EH (cell line): ENCODE measurements at places on chromosomes 5 and 9.

DNA sequence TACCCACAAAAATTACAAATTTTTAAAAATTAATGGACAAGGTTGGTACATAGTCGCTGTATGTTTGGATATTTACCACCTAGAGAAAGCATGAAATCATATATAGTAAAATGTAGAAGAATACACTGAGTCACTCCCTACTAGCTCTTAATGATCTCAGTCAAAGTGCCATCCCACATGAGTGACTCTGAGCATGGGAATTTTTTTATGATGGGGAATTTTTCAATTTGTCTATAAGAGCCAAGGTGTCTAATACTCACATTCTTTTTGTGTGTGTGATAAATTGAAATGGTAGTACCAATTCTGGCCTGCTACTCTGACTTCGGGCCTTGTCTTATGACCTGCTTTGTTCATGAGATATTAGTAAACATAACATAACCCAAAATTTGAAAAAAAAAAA lies 483.2 kb downstream of the CDH10 start:
- DNase-seq = no peak

DNA sequence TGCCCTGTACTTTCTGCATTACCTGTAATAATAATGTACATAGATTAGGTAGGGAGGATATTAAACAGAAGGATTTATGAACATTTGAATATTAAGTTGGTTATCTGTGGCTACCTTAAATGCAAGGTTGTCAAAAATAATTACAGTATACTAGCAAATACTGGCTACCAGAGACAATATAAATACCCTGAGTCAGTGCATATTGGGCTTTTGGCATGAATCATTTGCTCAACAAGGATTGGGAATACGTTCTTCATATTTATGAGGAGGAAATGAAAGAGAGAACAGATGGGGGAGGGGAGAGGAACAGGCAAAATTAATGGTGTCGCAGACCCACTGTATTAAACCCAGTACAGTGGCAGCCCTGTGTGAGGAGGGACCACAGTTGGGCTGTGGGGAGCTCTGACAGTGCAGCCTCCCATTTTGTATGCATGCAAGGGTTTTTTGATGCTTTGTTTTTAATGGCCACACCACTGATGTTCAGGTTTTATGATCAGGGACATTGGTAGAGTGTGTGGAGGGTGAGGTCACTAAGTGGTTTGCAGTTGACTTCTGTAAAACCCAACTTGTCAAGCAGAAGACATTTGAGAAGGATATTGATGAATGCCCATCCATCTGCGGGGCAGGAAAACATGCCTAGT lies 56.9 kb downstream of the MVB12B start:
- DNase-seq = no peak

GRCh38 chr5:34771076-34771475 lies 67.9 kb upstream of the TTC23L start:
- no peak for DNase-seq

GRCh38 chr9:94829380-94830070 lies 103.0 kb downstream of the AOPEP start:
- DNase-seq = no peak

DNA sequence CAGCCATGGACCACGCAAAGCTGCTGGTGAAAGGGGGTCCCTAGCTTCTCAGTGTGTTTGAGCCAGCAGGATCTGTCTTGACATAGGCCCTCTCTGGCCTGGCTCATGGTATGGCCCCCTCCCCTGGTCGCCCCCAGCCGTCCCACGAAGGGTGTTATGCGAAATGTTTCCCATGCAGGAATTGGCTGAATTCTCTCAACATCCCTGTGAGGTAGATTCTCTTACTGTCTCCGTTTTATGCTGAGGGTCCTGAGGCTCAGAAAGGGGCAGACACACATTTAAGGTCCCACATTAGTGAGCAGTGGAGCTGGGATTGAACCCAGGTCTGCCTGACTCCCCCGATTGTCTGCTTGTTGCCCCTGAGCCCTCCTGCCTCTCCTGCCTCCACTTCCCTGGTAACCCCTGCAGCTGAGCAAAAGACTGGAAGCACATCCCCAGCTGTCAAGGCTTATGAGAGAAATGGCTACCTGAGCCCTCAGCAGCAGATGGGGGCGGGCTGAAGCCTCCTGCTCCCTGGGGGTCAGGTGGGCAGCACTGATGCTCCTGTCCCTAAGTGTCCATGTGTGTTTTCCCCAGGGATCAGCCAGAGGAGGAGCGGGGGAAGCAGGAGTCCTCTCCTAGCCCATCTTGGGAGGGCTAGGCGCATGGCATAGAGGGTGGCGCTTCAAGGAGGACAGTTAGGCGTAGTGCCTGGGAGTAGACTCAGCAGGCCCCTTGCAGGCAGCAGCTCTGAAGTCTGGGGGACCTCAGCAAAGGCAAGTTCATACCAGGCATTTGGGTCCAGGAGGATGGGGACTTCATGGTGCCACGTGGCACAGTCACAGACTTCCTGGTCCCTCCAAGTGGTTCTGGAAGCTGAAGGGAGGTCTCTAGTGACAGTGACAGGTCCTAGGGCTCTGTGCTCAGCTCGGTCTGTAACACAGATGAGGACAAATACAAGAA lies 49.0 kb upstream of the GARNL3 start:
- DNase-seq = no peak

- DNase-seq = no peak
Measured at GRCh38 chr5:54691656-54692055, 174.1 kb downstream of the SNX18 start.

DNA sequence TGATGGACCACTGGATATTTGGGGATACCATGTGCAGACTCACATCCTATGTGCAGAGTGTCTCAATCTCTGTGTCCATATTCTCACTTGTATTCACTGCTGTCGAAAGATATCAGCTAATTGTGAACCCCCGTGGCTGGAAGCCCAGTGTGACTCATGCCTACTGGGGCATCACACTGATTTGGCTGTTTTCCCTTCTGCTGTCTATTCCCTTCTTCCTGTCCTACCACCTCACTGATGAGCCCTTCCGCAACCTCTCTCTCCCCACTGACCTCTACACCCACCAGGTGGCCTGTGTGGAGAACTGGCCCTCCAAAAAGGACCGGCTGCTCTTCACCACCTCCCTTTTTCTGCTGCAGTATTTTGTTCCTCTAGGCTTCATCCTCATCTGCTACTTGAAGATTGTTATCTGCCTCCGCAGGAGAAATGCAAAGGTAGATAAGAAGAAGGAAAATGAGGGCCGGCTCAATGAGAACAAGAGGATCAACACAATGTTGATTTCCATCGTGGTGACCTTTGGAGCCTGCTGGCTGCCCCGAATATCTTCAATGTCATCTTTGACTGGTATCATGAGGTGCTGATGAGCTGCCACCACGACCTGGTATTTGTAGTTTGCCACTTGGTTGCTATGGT lies 54.5 kb upstream of the HNRNPA0 start:
- DNase-seq = no peak

DNA sequence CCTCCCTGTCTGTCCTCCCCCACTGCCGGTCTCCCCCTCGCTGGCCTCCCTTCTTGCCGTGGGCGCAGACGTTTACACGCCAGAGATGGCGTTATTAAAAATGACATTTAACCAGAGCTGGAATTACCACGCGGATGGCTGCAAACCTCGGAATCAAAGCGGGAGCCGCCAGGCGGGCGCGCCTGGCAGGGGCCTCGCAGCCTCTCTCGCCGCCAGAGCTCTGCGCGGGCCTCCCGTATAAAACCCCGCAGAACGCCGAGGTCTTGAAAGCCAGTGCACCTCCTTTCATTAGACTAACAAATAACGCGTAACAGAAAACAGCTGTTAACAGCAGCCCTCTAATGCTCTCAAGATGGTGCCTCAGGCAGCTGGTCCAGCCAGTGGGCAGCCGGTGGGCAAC lies 10.2 kb downstream of the PRRX2 start:
- DNase-seq = no peak

DNA sequence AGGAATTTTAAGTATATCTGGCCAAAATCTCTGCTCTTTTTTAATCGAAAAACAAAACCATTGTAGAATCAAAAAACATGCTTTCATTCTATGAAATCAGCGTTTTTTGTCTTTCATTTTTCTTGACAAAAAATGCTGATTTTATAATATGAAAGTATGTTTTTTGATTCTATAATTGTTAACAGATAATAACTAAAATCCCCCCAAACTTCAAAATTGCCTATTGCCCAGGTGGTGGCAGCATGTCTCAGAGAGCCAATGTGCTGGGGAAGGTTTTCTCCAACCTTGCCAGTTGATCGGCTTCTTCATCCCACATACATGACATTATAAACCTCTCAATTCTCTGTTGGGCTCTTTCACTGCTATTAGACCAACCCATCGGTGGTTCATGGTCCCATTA lies 5.1 kb upstream of the SMIM15 start:
- peak; percentile 55 for DNase-seq

DNA sequence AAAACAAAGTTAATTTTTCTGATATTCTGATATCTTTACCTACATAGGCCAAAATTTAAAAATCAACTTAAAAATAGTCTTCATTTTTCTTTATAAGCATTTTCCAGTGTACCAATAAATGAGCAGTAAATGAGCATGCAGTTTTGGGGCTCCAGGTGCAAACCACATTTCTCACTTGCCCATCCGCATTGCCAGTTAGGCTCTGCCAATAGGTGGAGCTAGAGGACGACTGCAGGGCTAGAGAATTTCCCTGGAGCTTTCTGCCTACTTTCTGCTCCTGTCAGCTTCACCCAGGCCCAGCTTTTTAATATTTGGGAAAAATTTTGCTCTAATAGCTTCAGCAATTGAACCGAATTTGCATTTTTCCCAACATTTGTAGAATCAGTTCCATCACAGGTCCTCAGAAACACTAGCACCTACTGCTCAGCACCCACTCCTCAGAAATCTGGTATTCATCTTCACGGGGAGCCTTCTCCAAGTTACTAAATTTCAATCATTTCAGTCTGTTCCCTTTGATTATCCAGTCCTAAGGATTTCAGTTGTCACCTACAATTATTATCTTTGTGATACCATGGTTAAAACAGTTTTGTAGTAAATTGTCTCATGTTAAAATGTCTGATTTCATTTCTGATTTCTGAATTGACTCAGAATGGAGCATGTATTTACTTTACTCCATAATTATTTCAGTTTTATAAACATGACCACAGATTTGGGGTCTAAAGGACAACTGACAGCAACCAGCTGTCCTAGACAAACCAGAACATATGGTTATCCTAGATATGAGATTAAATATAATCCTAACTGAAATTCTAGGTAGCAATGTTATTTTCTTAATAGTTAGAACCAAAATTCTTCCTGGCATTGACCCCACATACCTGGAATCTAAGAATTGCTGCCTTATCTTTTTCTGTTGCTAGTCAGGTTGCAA lies 104.6 kb upstream of the FAM174A start:
- DNase-seq = peak; percentile 13

GRCh38 chr5:1783216-1783554 lies 16.5 kb downstream of the MRPL36 start:
- DNase-seq = no peak

GRCh38 chr5:138649316-138649720 lies 74.1 kb upstream of the HSPA9 start:
- DNase-seq = no peak

DNA sequence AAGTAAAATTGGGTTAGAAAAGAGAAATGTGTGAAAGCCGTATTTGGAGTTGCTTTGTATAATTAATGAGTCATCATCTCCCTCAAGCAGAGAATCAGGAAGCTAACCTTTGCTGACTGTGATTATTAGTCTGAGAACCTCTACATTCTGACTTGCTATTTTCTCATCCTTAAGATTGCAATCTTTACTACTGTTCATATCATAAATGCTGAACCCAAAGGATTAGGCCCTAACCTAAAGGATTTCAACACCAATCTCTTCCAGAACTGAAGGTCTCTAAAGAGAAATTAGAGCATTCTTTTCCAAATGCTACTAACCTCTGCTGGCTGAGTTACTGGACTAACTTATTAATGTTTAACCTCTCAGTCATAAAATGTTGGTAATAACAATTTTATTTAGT lies 538.1 kb upstream of the MEF2C start:
- no peak for DNase-seq

DNA sequence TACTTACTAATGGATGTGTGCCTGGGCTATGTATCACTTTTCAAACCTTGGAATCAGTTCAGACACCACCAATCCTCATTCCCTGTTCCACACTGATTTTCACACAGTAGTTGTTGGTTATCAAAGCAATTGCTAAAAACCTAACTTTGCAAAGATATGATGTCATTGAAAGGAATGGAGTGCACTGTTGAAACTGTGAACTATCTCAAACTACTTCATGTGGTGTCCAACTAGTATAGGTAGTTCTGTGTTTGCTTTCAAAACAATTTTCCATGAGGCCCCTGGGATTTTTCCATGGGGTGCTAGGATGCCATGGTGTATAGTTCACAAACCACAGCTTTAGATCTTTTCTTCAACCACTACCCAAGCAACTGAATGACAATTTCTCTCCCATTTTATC lies 17.8 kb downstream of the INIP start:
- DNase-seq = peak; percentile 3

- DNase-seq = no peak
Measured at GRCh38 chr9:84925225-84925872, 255.8 kb downstream of the NTRK2 start.
